ENCODE measurements at places on chromosomes 13 and 19. TPM values are rescaled to one million over a fixed set of nuclear protein-coding genes. Genes with fewer than 3 reads are reported as not detected.
A peak's percentile ranks its signal among the peaks of the same experiment; 100 is the strongest.

Gene JSRP1
- 1.6 TPM for total RNA-seq

Gene RGS9BP
- total RNA-seq: 0.54 TPM

Gene ADAMTS10
- 6.6 TPM for total RNA-seq

- DNase-seq: peak; percentile 41
These were observed 122.0 kb downstream of the OLFM4 start for GRCh38 chr13:53150568-53150967.

- DNase-seq: no peak
These were observed 2.4 kb upstream of the TTYH1 start for GRCh38 chr19:54412877-54413276.

DNA sequence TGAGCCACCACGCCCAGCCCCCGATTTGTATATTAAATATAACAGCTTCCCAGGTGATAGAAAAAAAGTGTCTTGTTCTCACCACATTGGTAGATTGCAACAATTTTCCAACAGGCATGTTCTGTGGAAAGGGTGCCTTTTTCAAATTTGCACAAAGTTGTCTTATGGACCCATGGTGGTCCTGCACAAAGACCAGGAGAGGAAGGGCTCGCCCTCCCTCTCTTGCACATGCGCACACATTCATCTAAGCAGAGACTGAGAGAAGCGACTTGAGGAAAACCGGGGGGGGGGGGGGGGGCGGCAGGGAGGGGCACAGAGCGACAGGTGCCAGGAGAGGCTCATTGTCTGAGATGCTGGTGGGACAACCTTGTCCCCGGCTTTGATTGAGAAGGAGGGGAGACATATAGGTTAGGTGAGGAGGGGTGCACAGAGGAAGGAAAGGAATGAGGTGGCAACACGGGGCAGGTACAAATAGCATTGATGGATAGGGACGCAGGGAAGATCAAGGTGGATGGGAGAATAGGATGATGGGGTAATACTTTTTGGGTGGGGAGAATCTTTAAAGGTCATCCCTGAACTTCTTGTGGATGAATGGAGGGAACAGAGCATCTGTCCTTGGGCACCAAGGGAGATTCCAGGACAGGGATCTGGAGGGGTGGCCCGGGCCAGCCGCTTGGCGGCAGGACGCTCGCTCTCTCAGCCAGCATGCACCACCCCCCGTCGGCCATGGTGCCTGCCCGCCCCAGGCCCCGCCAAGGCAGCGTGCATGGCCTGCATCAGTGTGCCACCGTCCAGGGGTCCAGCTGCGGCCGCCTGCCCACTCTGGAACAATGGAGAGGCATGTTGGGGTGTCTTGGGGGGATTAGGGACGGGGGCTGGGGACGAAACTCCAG lies 76.0 kb downstream of the IER2 start:
- no peak for DNase-seq

DNA sequence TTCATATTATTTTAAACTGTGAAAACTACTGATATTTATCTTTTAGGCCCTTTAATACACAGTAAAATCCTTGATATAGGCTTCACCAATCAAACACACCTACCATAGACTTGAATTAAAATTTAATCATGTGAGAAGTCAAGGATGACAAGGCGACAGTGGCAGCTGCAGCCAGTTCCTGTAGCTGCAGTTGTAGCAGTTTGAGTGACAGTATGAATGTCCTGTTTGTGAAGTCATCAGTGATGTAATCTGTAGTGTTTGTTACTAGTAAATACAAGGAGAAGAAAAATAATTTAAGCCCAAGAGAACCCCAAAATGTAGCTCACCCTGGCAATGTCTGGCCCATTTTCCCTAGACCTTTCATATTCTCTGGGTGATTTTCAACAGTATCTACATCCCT lies 897.0 kb downstream of the SLITRK6 start:
- DNase-seq: no peak

DNA sequence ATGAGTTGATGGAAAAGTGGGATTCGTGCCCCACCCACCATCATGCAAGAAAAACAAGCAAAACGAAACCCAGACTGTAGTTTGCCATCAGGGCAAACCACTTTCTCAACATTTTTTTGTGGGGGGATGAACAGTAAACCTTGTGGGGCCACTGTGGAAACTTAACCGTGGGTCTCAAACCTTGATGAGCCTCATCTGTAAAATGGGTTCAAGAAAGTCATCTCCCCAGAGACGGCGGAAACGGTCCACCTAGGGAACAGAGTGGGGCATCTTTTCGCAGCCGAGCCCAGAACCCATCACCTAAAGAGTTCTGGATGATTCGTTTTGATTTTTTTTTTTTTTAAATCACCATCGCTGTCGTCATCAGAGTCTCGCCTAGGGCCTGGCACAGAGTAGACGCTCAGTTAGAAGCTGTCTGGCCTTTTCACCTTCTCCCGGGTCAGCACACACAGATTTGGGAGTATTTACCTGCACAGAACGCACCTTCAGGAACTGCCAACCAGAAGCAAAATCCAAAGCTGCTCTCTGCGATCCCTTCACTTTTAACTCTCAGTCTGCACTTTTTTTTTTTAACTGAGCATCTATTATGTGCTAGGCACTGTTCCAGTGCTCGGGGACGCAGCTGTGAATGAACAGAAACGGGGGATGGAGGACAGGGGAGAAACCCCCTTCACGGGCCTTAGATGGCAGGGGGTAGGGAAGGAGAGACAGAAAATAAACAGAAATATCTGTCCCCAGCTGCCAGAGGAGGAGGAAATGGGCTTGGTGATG lies 69.8 kb downstream of the CELF5 start:
- DNase-seq: no peak

GRCh38 chr19:15623711-15624318 lies 8.8 kb downstream of the CYP4F8 start:
- DNase-seq: no peak

- DNase-seq: no peak
These were observed 290.1 kb downstream of the FOXO1 start for GRCh38 chr13:40376296-40376849.

DNA sequence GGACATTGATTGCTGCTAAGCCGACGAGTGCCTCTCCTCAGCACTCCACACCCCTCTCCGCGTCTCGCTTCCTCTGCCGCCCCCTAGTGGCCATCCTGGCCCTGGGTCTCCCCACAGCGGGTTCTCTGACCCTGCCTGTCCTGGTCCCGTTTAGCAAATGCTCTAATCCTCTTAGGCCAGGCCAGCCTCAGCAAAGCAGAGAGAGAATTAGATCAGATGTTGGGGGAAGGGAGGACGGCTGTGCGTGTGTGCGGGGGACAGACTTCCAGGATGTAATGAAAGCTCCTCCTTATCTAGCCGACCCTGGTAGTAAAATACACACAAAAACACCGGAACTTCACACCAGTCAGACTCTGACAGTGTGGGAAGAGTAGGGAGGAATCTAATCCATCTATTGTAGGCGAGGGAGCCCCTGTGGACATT lies 4.5 kb downstream of the TPRX2 start:
- DNase-seq: peak; percentile 88

- no peak for DNase-seq
These were observed 1981.0 kb upstream of the PRR20A start for GRCh38 chr13:55159765-55160164.

GRCh38 chr13:94713561-94714182 lies 1.3 kb upstream of the SOX21 start:
- no peak for DNase-seq
